Right cardiac atrium (tissue), 5 donors: ENCODE measurements at places on chromosomes 11 and 22.

- no peak for DNase-seq
These were observed 4.3 kb upstream of the OR51V1 start for GRCh38 chr11:5204787-5205186.

DNA sequence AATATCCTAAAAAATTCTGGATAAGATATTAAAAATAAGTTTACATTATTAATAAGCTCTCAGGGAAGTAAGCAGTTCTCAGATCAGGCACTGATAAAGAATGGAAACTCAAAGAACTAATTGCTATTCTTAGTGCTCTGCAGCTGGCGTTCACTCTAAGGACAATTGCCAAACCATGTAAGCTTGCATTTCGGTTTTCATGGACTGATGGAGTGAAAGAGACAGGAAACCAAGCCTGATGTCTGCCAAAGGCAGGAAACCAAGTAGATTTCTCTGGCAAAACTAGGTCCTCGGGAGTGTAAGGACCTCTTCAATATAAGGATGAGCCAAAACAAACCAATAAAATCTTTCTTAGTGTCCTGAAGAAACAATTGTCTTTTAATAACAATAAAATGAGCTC lies 355.2 kb downstream of the RAB38 start:
- no peak for DNase-seq

DNA sequence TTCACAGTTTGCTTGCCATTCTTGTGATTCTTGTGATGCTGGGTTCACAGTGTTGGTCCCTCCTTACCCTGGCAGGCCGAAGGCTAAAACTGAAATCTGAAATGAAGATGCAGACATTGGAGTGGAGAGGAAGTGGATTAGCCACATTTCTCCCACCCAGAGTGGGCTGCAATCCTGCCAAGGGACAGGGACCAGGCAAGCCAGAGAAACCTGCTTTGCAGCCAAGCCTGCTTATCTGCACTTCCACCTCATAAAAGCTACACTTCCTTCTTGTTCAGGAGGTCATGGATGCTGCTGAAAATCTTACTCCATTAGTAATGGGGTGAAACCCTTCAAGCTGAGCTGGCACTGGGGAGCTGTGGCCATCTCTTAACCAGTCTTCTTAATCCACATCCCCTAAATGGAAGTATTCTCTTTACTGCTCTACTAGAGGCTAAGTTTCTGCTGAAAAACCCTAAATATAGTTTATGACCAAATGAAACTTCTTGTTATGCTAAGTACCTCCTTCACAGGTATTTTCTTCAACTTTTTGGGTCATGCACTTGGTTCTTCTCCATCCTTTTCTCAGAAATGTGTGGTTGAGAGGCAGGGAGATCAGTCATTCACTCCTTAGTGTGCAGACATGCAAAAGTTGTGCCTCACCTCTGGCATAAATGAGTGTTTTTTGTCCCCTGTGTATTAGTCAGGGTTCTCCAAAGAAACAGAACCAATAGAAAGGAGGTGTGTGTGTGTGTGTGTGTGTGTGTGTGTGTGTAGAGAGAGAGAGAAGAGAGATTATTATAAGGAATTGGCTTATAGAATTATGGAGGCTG lies 133.9 kb upstream of the BMAL1 start:
- no peak for DNase-seq

DNA sequence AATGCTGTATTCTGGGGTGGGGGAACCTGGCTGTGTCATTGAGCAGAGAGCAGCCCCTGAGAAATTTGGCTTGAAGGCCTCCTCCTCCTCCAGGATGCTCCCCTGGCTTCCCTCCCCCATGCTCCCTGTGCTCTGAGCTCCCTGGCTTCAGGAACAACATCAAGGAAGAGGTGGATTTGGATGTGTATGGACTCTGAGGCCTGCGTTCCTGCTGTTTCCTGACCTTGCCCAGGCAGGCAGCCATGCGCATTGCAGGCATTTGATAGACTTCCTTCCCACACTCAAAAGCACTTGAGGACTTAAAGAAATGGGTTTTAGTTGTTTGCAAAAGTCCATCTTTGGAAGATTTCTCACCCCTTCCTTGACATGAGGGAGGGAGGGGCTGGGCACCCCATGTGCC lies 1317.1 kb downstream of the BRD1 start:
- DNase-seq, result no peak

GRCh38 chr11:106723071-106723470 lies 295.2 kb downstream of the GUCY1A2 start:
- DNase-seq, result no peak

- peak; percentile 43 for DNase-seq
These were observed 6.1 kb downstream of the ARVCF start for GRCh38 chr22:20010307-20011122.

GRCh38 chr22:38947321-38948140 lies 9.9 kb upstream of the APOBEC3A start:
- DNase-seq, result no peak
